ENCODE measurements at places on chromosomes 16 and 17.

GRCh38 chr16:49023050-49023449, 258.6 kb downstream of the CBLN1 start:
- peak; percentile 54 for DNase-seq

- DNase-seq, result peak; percentile 4
Observed at GRCh38 chr16:239948-240277, 5.3 kb downstream of the FAM234A start.

- DNase-seq, result peak; percentile 34
Observed at GRCh38 chr16:89143201-89143741, 28.3 kb upstream of the CDH15 start.

GRCh38 chr17:49364119-49364518, 2.1 kb upstream of the ZNF652 start:
- no peak for DNase-seq

- peak; percentile 34 for DNase-seq
Observed at GRCh38 chr17:42428141-42428944, 5.3 kb upstream of the CAVIN1 start.

GRCh38 chr16:4949986-4950385, 8.1 kb upstream of the SEC14L5 start:
- no peak for DNase-seq

DNA sequence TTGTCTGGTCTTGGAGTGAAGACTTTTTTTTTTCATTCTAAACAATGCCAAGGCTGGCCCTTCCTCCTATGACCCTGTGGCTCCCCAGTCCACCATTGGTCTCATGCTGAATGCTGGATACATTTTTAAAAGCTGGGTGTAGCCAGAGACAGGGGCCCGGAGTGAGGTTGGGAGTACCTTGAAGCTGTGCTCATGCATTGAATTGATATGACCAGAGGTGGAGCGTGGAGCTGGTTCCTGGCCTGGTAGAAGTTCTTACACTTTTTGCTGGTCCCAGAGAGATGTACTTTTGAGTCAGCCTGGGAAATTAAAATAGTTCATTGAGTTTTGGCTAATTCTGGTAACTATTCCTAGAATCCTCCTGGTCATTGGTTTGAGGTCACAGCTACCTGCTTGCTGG, 83.6 kb downstream of the CMIP start:
- no peak for DNase-seq

Data from right cardiac atrium (tissue), 5 donors.